Fibroblast of skin of back (primary cell): ENCODE measurements at places on chromosomes 13 and 19.
A peak's percentile ranks its signal among the peaks of the same experiment; 100 is the strongest.

DNA sequence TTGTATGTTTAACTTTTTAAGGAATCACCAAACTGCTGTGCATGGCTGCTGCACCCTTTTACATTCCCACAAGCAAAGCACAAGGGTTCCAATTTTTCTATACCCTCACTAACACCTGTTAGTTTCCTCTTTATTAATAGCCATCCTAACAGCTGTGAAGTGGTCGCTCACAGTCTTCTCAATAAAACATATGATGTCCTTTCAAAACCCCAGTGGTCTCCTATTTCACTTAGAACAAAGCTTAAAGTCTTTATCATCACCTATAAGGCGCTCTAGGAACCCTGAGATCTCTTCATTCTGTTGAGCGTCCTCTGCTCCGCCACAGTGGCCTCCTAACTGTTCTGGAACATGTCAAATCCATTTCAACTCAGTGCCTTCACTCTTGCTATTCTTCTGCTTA is 400.5 kb downstream of the KLF12 start:
- DNase-seq = no peak

DNA sequence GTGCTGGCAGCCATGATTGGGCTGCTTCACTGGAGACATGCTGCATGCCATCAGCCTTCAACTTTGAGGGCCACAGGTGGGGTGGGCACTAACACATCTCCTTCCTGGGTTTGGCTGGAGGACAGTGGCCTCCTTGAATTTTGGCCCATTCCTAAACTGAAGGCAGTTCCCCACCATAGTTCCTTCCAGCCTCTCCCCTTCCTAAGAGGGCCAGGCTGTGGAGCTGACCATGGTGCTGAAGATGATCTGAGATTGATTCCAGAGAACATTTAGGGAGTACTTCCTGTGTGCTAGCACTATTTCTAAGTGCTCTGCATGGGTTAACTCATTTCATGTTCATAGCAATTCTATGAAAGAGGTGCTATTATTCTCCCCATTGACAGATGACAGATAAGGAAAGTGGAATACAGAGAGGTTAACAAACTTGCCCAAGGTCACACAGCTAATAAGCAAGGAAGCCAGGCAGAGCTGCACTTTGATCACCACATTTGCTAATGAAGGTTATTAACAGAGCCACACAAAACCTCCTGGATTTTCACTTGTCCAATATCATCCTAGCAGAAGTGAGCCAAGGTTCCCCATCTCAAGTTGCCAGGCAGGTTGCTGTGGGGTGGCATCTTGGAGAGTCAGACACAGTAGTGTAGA is 175.3 kb downstream of the ZIC5 start:
- peak; percentile 65 for DNase-seq

GRCh38 chr13:23551213-23552008 is 18.8 kb upstream of the TNFRSF19 start:
- DNase-seq = no peak

- DNase-seq = no peak
Measured at GRCh38 chr19:943551-944170, 17.8 kb downstream of the ARID3A start.

- peak; percentile 80 for DNase-seq
Measured at GRCh38 chr19:50333235-50333736, 4.1 kb upstream of the KCNC3 start.

GRCh38 chr13:113153810-113154748 is 4.4 kb upstream of the PROZ start:
- peak; percentile 73 for DNase-seq

GRCh38 chr19:55325172-55325571 is at the start of gene TMEM150B:
Gene TMEM150B (minus strand): TSS chr19:55325341. CDS start chr19:55321036, 4,305 bp downstream.
- DNase-seq = no peak

DNA sequence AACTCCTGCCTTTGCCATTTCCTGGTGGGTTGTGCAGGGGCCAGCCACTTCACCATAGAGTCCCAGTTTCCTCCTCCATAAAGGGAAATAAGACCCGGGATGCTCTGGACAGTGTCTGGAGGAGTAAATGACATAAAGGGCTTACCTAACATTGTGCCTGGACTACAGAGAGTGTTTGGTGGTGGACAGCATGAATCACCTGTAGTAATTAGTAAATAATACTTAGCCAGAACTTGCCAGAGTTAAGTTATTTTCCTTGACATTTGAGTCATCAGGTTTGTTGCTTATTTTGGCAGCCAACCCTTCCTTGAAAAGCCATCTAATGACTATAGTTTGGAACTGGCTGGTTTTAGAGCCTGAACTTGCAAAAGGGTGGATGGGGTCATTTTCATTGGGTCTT is 159.2 kb downstream of the SLC7A1 start:
- peak; percentile 79 for DNase-seq
